ENCODE measurements at places on chromosomes 12 and 14.

DNA sequence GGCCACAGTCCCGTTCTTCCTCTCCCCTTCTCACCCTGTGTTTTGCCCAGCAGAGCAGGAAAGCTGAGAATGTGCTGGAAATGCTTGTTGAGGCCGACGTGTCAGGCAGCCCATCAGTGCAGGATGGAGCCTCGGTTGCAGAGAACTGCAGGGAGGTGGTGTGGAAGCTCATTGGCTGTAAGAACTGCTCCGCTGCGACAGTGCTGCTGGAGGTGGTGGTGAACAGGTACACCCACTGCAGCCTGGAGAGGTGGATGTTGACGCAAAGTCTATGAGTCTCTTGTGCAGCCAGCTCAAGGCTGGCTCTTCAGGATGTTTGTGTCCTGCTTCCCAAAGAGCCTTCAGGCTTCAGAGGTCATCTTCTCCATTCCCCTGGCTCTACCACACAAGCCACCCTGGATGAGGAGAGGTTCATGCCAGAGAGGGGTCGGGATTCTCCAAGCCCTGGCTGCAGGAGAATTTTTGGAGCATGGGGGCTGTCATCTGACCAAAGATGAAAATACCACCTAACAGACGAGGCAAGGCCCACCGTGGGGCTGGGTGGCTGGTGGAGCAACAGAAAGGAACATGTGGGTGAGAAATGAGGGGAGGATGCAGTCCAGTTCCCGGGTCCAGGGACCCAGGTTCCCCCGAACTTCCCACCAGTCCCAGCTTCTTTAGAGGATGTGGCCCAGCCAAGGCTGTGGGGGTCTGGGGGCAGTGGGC lies 174.1 kb upstream of the PRMT8 start:
- H3K4me3 ChIP-seq = no peak overlapping the region
- H3K36me3 ChIP-seq = no peaks in the 10 kb centered on the region
- ATAC-seq = no peak

- H3K27me3 ChIP-seq = no peaks in the 10 kb centered on the region
- peaks cover 4% of the 10 kb centered on the region for H3K4me1 ChIP-seq
- H3K4me3 ChIP-seq = no peak overlapping the region
- H3K36me3 ChIP-seq = no peaks in the 10 kb centered on the region
- H3K27ac ChIP-seq = no peak overlapping the region
These were observed 513.0 kb downstream of the TMEM121 start for GRCh38 chr14:106039400-106039799.

- ATAC-seq = no peak
- H3K4me3 ChIP-seq = no peak overlapping the region
- H3K36me3 ChIP-seq = peaks cover 6% of the 10 kb centered on the region
- no peak overlapping the region for H3K27ac ChIP-seq
- no peaks in the 10 kb centered on the region for H3K4me1 ChIP-seq
These were observed 38.5 kb downstream of the CATSPERB start for GRCh38 chr14:91693346-91693745.

- no peaks in the 10 kb centered on the region for H3K27me3 ChIP-seq
- H3K27ac ChIP-seq = no peak overlapping the region
- no peaks in the 10 kb centered on the region for H3K36me3 ChIP-seq
- ATAC-seq = no peak
- no peaks in the 10 kb centered on the region for H3K4me1 ChIP-seq
- H3K4me3 ChIP-seq = no peak overlapping the region
These were observed 69.3 kb downstream of the ANKS1B start for GRCh38 chr12:99915251-99916082.

- H3K4me1 ChIP-seq = no peaks in the 10 kb centered on the region
- no peaks in the 10 kb centered on the region for H3K27me3 ChIP-seq
- no peak for ATAC-seq
- peaks cover 14% of the 10 kb centered on the region for H3K36me3 ChIP-seq
These were observed 44.9 kb upstream of the SRP54 start for GRCh38 chr14:34937876-34938275.

GRCh38 chr14:81178063-81178462 lies 42.7 kb downstream of the GTF2A1 start:
- no peak overlapping the region for H3K4me3 ChIP-seq
- H3K27me3 ChIP-seq = no peaks in the 10 kb centered on the region
- peaks cover 35% of the 10 kb centered on the region for H3K36me3 ChIP-seq
- H3K4me1 ChIP-seq = peaks cover 63% of the 10 kb centered on the region
- ATAC-seq = no peak
